ENCODE measurements at places on chromosomes 16 and 17. TPM values are rescaled to one million over a fixed set of nuclear protein-coding genes. Genes with fewer than 3 reads are reported as not detected.

The C17orf78 gene
- not detected for total RNA-seq

The CCL8 gene
- not detected for total RNA-seq

The CRISPLD2 gene
- total RNA-seq: 12.8 TPM

The IGF2BP1 gene
- not detected for total RNA-seq

The LAT gene
- 2.8 TPM for total RNA-seq

The ACSM2A gene
- total RNA-seq: 120 TPM

- no peak overlapping the region for H3K27ac ChIP-seq
- H3K4me1 ChIP-seq: no peaks in the 10 kb centered on the region
- no peak for DNase-seq
- no peaks in the 10 kb centered on the region for H3K36me3 ChIP-seq
Observed at GRCh38 chr17:52660692-52661091, 502.2 kb upstream of the CA10 start.

DNA sequence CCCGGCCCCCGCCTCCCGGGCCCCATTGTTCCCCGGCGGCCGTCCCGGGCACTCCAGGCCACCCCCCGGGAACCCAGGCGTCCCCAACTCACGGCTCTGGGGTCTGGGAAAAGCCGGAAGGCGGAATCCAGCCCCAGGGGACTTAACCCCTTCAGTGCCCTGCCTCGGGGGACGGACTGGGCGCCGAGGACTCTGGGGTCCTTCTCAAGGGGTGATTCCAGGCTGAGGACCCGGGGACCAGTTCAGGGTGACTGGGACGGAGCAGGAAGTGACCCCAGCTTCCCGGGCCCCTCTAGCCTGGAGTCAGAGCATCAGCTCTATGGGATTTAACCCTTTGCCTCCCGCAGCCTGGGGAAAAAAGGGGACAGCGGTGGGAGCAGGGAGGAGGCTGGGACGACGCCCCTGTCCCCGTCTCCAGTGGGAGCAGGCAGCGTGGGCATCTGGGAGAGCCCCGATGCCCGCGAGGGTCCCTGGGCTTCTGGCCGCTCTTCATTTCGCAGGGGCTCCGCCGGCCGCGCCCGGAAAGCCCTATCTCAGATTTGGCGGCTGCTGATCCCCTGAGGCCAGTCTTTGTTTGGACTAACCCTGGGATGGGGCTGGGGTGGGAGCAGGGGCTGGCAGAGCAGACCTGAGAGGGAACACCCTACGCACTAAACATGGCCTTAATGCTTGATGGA is at the start of gene ZNF629:
ZNF629 (minus strand) TSS at position 270 of the 677 bp plus-strand sequence. CDS start 2,723 bp downstream, outside the sequence.
- peak; percentile 54 for DNase-seq
- peak within 1 kb of the TSS; percentile 91 for H3K4me3 ChIP-seq
- H3K27ac ChIP-seq: peak within 1 kb of the TSS; percentile 76
- no peaks in the 10 kb centered on the region for H3K27me3 ChIP-seq

DNA sequence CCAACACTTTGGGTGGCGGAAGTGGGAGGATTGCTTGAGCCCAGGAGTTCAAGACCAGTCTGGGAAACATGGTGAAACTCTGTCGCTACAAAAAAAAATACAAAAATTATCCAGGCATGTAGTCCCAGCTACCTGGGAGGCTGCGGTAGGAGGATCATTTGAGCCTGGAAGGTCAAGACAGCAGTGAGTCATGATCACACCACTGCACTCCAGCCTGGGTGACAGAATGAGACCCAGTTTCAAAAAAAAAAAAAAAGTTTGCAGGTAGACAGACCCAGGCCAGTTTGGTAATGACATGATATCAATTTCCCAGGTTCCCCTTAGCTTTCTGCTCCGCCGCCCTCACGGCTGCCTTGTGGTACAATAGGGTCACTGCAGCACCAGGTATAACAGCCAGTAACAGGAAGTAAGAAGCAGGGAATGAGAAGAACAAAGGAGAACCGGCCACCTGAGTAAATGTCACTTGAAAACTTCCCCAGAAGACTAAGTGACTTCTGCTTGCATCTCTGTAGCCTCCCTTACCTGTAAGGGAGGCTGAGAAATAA is 201.2 kb upstream of the HSBP1 start:
- no peaks in the 10 kb centered on the region for H3K36me3 ChIP-seq
- H3K27ac ChIP-seq: no peak overlapping the region
- no peak overlapping the region for H3K4me3 ChIP-seq
- H3K4me1 ChIP-seq: no peaks in the 10 kb centered on the region
- DNase-seq: no peak
- no peaks in the 10 kb centered on the region for H3K27me3 ChIP-seq

GRCh38 chr16:2962334-2963073 is 1.6 kb upstream of the KREMEN2 start:
- no peak for DNase-seq
- no peaks in the 10 kb centered on the region for H3K36me3 ChIP-seq
- peaks cover 19% of the 10 kb centered on the region for H3K27me3 ChIP-seq
- no peak overlapping the region for H3K27ac ChIP-seq

- H3K4me1 ChIP-seq: no peaks in the 10 kb centered on the region
- no peaks in the 10 kb centered on the region for H3K36me3 ChIP-seq
- DNase-seq: peak; percentile 56
- peak overlapping the region; percentile 58 for H3K27ac ChIP-seq
- H3K4me3 ChIP-seq: no peak overlapping the region
Observed at GRCh38 chr16:31869511-31870201, 4.0 kb upstream of the ZNF267 start.

DNA sequence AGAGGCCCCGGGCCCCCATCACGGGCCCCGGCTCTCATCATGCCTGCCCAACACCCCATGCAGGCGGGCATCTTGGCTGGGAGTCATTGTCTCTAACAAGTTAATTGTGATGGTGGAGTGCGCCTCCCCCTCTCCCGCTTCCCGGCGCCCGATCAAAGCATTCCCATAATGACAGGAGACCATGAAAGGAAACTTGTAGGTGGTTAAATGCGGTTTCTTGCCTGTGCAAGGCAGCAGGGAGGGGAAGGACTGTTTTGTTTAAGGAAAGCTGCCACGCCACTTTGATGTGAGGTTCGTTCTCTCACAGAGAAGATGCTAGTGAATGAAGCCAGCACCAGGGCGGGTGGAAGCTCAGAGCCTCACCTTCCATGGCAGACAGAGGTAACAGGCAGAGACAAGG is 45.4 kb downstream of the C16orf78 start:
- H3K4me3 ChIP-seq: no peak overlapping the region
- H3K4me1 ChIP-seq: no peaks in the 10 kb centered on the region
- H3K27me3 ChIP-seq: no peaks in the 10 kb centered on the region
- H3K27ac ChIP-seq: no peak overlapping the region
- DNase-seq: no peak

GRCh38 chr16:180681-181564 is 664 bp downstream of the HBQ1 start:
- no peaks in the 10 kb centered on the region for H3K4me1 ChIP-seq
- H3K36me3 ChIP-seq: no peaks in the 10 kb centered on the region
- peak overlapping the region; percentile 19 for H3K4me3 ChIP-seq
- no peak for DNase-seq
- H3K27ac ChIP-seq: no peak overlapping the region

DNA sequence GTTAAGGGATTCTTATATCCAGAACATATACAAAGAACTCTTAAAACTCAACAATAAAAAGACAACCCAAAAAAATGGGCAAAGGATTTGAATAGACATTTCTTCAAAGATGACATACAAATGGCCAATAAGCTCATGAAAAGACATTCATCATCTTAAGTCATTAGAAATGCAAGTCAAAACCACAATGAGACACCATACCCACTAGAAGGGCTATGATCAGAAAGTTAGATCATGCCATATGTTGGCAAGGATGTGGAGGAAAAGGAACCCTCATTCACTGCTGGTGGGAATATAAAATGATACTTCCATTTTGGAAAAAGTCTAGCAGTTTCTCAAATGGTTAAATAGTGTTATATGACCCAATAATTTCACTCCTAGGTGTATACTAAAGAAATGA is 9.4 kb downstream of the PLD6 start:
- no peak for DNase-seq
- H3K4me3 ChIP-seq: no peak overlapping the region
- H3K36me3 ChIP-seq: no peaks in the 10 kb centered on the region
- no peaks in the 10 kb centered on the region for H3K27me3 ChIP-seq

GRCh38 chr16:78969721-78970120 is 630.8 kb downstream of the MAF start:
- no peaks in the 10 kb centered on the region for H3K27me3 ChIP-seq
- no peak overlapping the region for H3K4me3 ChIP-seq
- no peaks in the 10 kb centered on the region for H3K4me1 ChIP-seq
- no peak for DNase-seq

- H3K27ac ChIP-seq: peak overlapping the region; percentile 87
- peak; percentile 82 for DNase-seq
- peaks cover 29% of the 10 kb centered on the region for H3K4me1 ChIP-seq
- H3K27me3 ChIP-seq: no peaks in the 10 kb centered on the region
Observed at GRCh38 chr16:48409839-48410632, 24.8 kb upstream of the SIAH1 start.

DNA sequence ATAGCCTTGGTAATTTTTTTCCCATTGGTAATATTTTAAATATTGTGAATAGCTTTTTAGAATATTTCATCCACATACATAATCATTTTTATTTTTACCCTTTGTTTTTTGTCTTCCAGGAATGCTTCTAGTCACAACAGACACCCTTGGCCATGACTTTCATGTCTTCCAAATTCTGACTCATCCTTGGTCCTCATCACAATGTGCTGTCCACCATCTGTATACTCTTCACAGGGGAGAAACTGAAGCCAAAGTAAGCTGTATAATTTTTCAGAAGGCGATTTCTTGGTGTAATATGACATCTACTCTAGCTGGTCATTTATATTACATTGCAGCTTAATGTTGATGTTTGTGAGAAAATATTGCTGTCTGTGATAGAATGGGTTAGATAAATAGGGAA is 269.4 kb downstream of the BCAS3 start:
- no peak overlapping the region for H3K27ac ChIP-seq
- H3K27me3 ChIP-seq: no peaks in the 10 kb centered on the region
- DNase-seq: no peak

DNA sequence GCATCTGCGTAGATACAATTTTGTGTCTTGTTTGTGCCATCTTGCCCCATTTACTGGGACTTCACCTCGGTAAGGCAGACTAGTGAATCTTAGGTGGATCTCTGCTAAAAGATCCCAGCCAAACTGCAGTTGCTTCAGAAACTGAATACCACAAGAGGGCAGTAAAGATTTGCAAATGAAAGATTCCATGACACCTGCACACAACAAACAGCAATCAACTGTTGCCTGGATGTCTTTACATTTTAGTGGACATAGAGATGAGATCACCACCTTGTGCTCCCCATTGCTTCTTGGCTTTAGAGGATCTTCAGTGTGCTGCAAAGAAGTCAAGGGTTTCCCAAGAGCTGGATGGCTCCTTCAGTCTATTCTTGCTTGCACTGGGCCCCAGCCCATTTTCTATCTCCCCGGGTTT is 119.2 kb upstream of the CACNG5 start:
- no peaks in the 10 kb centered on the region for H3K36me3 ChIP-seq
- H3K4me1 ChIP-seq: no peaks in the 10 kb centered on the region

DNA sequence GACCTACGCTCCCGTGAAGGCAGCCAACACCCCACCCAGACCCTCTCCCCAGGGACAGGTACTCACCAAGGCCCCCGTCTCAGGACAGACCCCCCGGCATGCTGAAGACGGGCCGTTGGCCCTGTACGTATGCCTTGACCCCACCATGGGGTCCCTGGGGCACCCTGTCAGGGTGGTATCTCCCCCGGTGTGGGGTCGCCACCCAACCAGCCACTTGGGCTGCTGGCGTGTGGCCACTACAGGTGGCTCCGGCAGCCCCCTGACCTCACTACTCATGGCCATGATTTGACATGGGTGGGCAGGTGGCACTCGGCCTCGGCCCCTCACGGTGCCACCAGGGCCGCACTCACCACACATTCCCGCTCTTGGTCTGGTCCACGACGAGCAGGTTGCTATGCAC is 40.9 kb upstream of the PVALEF start:
- no peaks in the 10 kb centered on the region for H3K27me3 ChIP-seq
- no peak for DNase-seq
- H3K4me1 ChIP-seq: no peaks in the 10 kb centered on the region
- no peak overlapping the region for H3K4me3 ChIP-seq
- no peak overlapping the region for H3K27ac ChIP-seq

DNA sequence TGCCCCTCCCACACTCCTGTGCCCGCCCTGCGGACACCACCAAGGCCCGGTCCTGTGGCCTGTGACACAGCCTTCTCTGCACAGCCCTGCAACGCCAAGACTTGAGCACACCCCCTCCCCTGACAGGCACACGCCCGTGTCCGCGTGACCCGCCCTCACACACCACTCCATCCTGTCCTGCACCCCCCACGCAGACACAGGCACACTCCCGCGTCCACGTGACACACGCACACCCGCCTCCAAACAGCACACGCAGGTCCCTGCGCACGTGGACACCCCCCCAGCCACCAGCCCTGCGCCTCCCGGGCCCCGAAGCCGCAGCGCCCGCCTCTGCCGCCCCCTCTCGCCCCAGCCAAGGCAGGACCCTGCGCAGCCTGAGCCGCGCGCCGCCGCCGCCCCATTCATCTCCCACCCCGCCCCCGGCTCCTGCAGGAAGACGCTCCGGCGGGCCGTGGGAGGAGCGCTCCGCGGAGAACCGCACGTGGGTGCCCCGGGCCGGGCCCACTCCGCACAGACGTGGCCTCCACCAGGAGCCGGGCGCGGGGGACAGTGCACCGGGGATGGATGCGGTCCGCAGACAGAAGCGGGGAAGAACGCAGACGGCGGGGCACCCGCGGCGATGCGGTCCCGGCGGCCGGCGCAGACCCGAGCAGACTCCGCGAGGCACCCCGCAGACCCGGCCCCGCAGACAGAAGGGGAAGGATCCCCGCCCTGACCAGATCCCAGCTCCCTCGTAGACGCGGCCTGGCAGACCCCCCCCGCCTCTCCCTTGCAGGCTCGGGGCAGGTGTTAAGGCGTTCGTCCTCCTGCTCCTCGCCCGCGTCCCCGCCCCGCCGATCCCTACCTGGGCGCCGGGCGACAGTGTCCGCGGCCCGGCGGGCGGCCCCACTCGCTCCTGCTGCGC is 506 bp downstream of the CAMKK1 start:
- DNase-seq: peak; percentile 84
- H3K4me1 ChIP-seq: peaks cover 13% of the 10 kb centered on the region
- no peaks in the 10 kb centered on the region for H3K36me3 ChIP-seq
- peak overlapping the region; percentile 47 for H3K27ac ChIP-seq

DNA sequence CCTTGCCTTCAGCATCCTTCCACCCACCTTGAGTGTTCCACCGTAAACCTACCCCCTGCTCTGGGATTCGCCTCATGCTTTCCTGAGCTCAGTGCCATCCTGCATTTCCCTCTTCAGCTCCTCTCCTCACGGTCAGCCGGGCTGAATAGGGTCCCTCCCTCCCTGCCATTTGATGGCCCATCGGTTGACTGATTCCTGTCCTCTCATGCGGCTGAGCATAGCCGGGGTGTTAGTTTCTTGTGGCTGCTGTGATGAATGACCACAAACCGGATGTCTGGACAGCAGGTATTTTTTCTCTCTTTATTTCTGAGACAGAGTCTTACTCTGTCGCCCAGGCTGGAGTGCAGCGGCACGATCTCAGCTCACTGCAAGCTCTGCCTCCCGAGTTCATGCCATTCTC is 44.1 kb upstream of the MGAT5B start:
- no peaks in the 10 kb centered on the region for H3K4me1 ChIP-seq
- H3K36me3 ChIP-seq: no peaks in the 10 kb centered on the region
- H3K27ac ChIP-seq: no peak overlapping the region

DNA sequence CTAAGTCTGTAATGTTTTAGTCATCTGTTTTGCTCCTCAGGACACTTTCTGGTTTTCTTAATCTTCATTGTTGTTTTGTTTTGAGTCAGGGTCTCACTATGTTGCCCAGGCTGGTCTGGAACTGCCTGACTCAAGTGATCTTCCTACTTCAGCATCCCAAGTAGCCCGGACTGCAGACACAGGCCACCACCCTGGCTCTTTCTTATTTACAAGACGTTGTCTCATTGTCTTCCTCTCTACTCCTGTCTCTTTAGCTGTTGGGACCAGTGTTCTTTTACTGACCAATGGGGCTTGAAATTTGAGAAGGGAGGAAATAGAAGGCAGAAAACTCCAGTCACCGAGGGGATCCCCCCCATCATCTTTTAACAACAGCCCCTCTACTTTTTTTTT is 1.2 kb downstream of the SCPEP1 start:
- no peak for DNase-seq
- no peaks in the 10 kb centered on the region for H3K27me3 ChIP-seq
- H3K36me3 ChIP-seq: no peaks in the 10 kb centered on the region
- H3K4me3 ChIP-seq: no peak overlapping the region
